ENCODE measurements at places on chromosomes 6 and 20. TPM values are rescaled to one million over a fixed set of nuclear protein-coding genes. Genes with fewer than 3 reads are reported as not detected.

SPEF1 gene
- not detected for total RNA-seq

MAS1L gene
- not detected for total RNA-seq

SMIM13 gene
- total RNA-seq, result 8.0 TPM

CST5 gene
- not detected for total RNA-seq

GPSM3 gene
- total RNA-seq, result 0.88 TPM

ASIP gene
- not detected for total RNA-seq

BACH2 gene
- 4.4 TPM for total RNA-seq

SLC13A3 gene
- total RNA-seq, result 1.8 TPM

DDAH2 gene
- total RNA-seq, result 97.5 TPM

PHACTR3 gene
- not detected for total RNA-seq
